GOT3 (cell line): ENCODE measurements at places on chromosomes 7 and 10.

DNA sequence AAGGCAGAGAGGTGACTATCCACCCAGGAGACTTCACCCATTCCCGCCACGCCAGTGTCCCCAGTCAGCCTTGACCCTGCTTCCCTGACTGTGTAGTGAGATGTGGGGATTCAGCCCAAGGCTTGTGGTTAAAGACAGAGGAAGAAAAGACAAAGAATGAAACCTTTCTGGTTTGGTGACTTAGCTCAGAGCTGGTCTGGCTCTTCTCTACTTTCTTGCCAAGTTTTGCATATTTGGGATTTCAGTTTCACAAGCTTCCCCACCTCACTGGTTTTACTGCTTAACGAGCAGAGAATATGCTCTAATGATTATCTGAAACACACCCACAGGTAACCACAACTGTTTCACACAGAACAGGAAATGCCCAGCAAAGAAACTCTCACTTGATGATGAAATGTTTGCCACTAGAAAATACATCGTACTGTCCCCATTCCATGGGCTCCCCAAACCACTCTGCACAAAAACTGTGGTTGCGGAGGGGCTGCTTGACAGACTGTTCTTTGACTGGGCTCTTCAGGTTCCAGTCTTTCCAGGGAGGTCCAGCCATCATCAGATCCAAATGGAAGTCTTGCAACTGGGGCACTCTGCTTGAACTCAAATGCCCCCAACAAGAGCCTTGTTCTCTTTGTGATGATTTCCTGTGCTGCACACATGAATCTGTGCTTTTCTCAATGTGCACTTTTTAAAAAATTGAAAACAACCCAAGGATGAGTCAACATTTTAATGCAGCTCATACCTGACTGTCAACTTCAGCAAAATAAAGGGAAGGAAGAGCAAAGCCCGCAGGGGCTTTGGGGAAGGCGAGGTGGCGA lies 95.5 kb downstream of the CTBP2 start:
- no peak for DNase-seq

GRCh38 chr10:122348935-122349361 lies 25.6 kb upstream of the PLEKHA1 start:
- DNase-seq: no peak

GRCh38 chr10:22713853-22714478 lies 412 bp downstream of the PIP4K2A start:
- DNase-seq: no peak

GRCh38 chr7:44277851-44278250 lies 47.5 kb downstream of the CAMK2B start:
- no peak for DNase-seq

DNA sequence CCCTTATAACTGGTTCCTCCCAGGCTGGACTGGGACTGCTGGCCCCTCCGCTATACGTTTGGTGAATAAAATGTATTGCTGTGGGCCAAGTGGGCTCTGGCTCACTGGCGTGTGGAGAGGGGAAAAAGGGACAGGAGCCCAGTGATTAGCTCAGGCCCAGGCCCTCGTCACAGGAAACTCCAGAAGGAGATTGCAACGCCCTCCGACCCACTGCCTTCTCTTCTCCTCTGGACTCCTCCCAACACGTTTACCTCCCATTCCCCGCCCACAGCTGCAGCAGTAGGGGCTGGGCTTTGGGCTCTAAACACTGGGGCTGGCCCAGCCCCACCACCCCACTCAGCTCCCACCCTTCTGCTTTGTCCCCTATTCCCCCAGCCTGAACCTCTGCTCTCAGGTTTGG lies 173.9 kb downstream of the NEURL1 start:
- no peak for DNase-seq

DNA sequence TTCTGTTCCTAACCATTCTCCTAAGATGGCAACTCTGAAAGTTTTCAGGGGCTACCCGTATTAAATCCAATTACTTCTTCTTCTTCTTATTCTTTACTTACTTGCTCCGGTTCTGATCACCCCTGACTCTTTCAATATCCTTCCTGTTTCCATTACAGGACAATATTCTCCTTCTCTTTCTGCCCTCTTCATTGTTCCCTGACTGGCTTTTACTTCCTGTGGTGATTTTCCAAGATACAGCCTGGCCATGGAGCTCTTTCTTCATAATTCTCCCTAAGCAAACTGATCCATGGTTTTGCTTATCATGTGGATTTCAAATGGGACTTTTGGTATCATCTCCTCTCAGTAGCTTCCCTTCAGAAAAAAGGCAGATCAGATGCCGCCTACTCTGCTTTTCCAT lies 35.4 kb downstream of the CCDC186 start:
- no peak for DNase-seq

GRCh38 chr10:129580901-129581300 lies 113.9 kb downstream of the MGMT start:
- no peak for DNase-seq

DNA sequence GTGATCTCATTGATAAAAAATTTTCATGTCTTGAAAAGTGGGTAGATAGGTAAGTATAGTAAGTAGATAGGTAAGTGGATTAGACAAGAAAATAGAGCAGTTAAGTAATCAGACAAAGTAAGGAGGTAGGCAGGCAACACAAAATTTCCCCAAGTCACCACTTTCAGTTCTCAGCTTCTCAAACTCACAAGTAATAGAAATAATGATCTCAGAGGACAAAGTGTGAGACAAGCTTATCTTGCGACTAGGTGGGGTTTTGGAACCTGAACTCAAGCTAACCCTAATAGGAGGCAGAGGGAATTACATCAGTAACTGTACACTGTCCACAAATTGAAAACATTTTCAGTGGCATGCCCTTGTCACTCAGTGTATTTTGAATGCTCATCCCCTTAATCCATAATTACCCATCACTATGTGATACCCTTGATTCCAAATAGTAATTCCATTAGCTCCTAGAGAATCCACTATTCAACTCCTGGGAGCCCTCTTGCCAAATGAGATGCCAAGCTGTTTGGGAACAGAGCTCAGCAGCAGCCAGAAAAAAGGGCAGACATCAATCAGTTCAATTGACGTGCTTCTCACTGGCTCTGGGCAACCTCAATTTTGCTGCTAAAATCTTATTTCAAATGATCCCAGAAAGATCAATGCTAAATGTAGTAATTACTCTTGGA lies 703.2 kb downstream of the XPNPEP1 start:
- no peak for DNase-seq
